Dorsolateral prefrontal cortex (tissue), 122 donors: ENCODE measurements at places on chromosomes 7 and 10.
A peak's percentile ranks its signal among the peaks of the same experiment; 100 is the strongest.

DNA sequence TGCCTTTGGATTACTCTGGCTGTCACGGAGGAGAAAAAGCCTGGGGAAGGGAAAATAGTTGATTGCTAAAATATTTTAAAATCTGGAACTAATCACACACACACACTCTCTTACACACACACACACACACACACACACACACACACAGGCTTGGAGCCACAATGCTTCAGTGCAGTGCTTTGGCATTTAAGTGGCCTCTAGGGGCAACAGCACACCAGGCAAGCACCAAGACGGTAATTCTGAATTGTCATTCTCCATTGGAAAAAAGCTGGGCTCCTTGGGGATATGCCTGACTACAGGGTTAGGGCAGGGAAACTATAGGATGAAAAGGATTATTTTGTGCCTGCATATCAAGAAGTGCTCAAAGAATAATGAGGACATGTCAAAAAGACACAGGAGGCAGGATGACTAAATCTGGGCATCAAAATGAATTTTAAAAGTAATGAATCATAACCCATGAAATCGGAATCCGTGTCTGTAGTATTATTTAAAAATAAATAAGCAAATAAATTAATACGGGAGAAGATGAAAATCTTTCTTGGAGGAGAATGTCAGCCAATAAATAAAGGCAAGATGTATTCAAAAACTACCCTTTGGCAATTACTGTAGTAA is 30.4 kb upstream of the DDC start:
- DNase-seq, result no peak

- no peak for DNase-seq
Measured at GRCh38 chr7:100679129-100679926, 5.8 kb downstream of the GNB2 start.

DNA sequence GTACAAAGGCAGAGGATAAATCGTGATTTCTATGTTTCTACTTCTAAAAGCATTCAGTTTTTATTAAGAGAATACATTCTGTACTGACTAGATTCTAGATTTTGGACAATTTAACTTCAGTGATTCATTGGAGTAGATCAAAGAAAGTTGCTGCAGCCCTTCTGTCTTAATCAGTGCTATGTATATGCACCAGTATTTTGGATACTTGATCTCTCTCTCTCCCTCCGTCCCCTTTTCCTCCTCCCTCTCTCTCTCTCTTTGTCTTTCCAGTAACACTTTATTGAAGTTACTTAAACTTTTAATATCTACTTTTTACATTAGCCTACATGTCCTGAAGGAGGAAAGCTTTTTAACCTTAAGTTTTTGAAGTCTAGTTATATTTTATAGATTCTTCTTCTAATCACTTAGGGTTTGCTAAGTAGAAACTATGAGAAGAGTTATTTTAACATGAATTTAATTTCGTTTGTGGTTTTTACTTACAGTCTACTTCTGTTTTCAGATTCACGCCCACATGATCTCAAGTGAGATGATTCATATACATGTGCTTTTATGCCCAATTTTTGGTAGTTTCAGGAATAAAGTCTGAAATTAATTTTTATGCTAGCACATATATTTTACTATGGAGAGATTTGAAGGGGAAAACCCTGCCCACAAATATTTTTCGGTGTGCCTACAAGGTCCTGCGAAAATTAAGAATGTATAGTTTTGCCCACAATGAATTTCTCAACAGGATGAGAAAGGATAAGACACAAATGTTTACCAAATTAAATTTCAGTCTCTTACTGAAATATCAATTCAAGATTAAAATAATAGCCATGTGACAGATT is 9.1 kb downstream of the MDFIC start:
- no peak for DNase-seq

- DNase-seq, result no peak
Measured at GRCh38 chr7:134561-135256, 57.7 kb upstream of the FAM20C start.

DNA sequence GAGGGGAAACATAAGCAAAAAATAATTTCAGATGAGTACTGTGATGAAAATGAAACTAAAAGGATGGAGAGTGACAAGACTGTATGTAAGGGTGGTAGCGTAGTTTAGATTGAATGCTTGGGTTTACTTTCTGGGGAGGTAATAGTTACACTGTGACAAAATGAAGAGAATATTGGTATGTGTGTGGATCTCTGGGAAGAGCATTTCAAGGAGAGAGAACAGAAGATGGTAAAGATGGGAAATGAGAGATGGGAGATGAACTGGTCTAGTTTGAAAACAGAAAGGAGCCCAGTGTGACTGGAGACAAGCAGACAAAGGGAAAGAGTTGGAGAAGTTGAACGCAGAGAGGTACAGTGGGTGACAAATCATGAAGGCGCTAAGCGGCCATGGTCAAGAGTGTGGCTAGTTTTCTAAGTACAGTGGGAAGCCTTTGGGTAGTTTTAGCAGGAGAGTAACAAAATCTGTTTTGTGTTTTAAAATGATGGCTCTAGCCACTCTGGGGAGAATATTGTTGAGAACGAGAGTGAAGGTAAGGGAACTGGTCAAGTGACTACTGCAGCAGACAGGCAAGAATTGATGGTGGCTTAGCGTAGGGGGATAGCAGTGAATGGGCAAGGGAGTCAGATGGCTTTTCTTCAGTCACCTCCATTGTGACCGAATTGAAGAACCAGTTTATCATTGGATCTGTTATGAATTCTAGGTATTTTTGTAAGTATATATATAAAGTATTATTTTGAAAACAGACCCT is 22.6 kb downstream of the PALS2 start:
- no peak for DNase-seq

GRCh38 chr7:44976746-44977196 is 2.0 kb downstream of the MYO1G start:
- DNase-seq, result no peak

GRCh38 chr7:115724400-115725056 is 306.0 kb downstream of the TFEC start:
- DNase-seq, result no peak

DNA sequence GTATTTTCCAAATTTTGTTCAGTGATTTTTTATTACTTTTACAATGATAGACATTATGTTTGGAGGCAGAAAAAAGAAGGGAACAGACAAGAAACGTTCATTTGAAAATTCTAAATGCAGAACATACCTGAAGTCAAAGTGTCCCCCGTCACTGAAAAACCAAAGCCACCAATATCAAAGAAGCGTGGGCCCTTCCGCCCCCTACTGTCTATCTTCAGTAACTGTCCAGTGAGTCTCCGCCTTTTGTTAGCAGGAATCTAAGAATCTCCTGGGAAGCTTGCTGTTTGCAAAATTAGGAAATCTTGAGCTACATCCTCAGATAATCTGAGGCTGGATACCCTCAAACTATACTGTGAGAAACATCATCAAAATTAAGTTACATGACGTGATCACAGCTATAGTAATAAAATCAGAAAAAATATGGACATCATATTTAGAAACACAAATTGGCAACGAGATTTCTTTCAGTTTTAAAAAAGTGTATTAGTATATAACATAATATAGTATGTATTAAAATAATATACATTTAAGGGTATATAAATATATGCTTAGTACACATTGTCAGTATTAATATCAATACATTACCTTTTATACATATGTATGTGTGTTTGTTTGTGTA is 169.3 kb upstream of the AKR1E2 start:
- peak; percentile 48 for DNase-seq

GRCh38 chr7:142954680-142955268 is 7.4 kb downstream of the KEL start:
- no peak for DNase-seq

DNA sequence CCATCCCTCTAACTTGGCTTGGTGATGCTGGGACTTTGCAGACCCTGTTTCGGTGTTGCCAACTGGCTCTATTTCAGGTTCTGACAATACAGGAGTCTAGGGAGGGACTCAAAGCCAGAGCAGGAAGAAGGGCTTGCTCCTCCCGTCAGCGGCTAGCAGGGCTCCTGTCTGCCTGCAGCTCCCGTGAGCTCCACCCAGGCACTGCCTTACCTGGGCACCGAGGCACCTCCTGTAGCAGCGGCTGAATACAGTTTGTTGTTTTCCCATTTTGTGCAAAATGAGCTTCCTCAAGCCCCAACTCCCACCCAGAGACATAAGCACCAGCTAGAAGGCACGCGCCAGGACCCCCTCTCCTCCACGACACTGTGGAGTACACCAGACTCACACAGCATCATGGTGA is 69.3 kb upstream of the RHEB start:
- DNase-seq, result no peak

DNA sequence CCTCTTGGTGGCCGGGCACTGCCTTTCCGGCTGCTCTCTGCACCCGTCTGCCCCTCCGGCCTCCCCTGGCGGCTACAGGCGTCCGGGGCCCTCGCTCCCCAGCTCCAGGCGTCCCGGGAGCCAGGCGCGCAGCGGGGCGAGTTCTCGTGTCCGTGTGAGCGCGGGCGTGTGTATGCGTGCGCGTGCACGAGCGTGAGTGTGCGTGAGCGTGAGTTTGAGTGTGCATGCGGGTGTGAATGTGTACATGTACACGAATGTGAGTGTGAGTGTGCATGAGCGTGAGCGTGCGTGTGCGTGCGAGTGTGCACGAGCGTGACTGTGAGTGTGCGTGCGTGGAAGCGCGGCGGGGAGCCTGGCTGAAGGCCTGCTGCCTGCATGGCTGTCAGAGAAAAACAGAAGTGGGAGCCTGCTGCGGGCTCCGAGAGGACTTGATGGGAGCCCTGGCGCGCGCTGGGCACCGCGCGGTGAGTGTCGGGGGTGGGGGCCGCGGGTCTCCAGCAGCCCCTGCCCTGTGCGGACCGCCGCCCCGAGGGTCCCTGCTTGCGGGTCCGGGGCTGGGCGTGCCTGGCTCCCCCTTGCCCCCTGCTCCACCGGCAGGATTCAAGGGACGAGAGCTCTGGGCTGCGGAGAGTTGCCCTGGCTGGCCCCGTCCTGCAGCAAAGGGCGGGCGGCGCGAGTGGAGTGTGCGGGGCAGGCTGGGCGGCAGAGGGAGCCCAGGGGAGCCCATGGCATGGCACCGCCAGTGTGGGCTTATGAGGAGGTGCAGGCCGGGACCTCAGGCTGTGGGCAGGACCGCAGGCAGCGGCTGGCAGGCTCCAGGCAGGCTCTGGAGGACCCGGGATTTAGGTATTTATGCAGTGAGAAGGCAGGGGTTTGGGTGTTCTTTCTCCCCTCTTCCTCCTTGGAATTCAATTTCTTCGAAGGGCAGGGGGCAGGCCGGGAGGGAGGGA is 75.8 kb upstream of the EN2 start:
- no peak for DNase-seq

- DNase-seq, result no peak
Measured at GRCh38 chr10:3402187-3402751, 229.7 kb upstream of the PITRM1 start.

DNA sequence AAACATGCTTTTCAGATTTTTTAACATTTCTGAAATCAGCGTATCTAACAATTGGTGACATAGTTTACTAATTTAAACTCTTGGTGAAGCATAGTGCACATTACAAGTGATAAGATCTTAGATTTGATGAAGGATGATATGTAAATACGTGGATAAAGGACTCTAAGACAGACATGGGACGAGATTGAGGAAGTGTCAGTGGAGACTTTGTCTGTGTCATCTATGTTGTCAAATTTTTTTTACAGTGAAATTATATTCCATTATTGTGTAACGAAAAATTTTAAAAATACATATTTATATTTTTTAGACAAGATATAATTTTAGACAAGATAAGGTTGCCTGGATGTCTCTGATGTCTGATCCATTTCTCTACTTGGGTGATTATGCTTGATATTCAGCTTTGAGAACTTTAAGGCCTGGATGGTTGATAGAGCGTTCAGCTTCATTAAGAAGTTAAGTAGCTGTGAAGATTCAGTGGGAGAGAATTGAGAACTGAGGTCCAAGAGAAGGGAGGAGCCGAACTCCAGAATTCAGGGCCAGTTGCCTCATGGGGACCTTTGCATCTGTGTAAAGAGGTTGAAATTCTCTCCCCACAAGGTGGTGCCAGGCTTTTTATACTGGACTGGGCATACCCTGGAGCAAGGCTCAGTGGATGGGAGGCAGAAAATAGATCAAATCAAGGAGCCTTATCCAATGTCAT is 62.7 kb downstream of the KAT6B start:
- DNase-seq, result no peak

DNA sequence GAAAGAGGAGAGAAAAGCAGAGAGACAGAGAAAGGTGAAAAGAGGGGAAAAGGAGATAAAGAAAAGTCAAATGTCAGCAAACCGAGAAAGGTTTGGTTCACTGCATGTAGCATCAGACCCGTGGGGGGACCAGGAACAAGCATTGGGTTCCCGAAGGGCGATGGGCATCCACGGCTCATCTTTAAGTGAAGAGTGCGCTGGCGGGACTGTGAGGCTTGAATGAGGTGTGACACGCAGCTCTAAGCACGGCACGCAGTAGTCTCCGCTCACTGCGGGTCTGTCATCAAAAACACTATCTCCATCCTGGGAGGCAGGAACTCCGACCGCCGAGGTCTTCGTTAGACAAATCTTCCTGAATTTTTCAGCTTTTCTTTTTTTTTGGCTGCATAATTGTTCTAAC is 173.4 kb upstream of the PFKP start:
- DNase-seq, result no peak

- DNase-seq, result no peak
Measured at GRCh38 chr10:93300288-93300917, 181.7 kb downstream of the MYOF start.

GRCh38 chr10:5534051-5534821 is 9.5 kb downstream of the CALML3 start:
- no peak for DNase-seq

DNA sequence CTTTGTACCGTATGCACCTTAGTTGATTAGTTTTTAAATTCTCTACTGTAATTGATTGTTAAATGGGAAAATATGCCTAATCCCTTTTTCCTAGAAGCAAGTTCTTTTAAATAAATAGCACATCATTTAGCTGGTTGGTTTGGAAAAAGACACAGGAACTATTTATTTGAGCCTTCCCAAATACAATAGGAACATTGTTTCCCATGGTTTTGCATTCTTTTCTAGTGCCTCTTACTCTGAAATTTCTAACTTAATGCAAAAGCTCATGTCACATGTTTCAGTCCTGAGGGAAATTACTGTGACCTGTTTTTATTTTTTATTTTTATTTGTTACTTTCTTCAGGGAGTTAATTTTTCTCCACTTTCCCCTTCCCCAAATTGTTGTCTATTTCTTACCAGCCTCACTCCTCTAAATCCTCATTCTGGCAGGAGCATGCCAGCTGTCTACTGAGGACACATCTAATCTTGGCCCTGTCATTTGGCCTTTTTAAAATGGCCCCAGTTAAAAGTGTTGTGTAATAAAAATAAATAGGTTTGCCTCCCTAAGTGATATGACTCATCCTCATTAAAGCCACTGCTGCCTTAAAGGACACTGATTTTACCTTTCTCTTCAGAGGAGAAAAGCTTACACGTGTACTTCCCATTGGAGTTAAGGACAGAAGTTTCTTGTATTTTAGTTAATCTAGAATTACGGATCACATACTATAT is 94.5 kb downstream of the PPP1R3A start:
- no peak for DNase-seq

DNA sequence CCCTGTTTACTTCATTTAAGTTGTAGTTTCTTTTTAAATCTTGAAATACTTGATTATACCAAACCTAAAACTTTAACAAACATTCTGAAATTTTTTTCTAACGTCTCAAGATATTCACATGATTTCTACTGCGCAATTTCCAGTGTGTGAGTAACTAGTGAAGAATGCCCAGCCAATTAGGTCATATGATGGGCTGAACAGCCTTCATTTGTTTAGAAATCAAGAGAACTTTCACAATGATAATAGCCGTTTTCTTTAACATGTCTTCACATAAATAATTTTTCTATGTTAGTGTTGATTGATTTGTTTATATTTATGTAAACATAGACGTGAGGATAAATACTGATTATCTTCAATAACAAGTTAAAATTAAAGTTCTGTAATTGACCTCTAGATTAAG is 21.8 kb downstream of the STAM start:
- DNase-seq, result no peak
